Mammary epithelial cell (primary cell): ENCODE measurements at places on chromosomes 5 and 9. TPM values are rescaled to one million over a fixed set of nuclear protein-coding genes. Genes with fewer than 3 reads are reported as not detected.

The FCN2 gene
- polyA plus RNA-seq = not detected

The HSPB3 gene
- polyA plus RNA-seq = not detected

The TAS2R1 gene
- polyA plus RNA-seq = not detected

The SLIT3 gene
- 21.7 TPM for polyA plus RNA-seq

The TTC16 gene
- polyA plus RNA-seq = 0.03 TPM

The MARCHF3 gene
- polyA plus RNA-seq = 6.2 TPM

The RAI14 gene
- 46.7 TPM for polyA plus RNA-seq

The ADAMTS12 gene
- polyA plus RNA-seq = 7.9 TPM

The BRINP1 gene
- polyA plus RNA-seq = 0.82 TPM

The CNOT6 gene
- polyA plus RNA-seq = 16.9 TPM

The NEUROG1 gene
- not detected for polyA plus RNA-seq

The ABLIM3 gene
- 21.6 TPM for polyA plus RNA-seq

The GPR151 gene
- polyA plus RNA-seq = not detected

The SGTB gene
- 5.1 TPM for polyA plus RNA-seq

The SMC2 gene
- polyA plus RNA-seq = 13.8 TPM

The TICAM2 gene
- polyA plus RNA-seq = 0.23 TPM

The CARD6 gene
- 3.8 TPM for polyA plus RNA-seq

The PRR16 gene
- polyA plus RNA-seq = 4.6 TPM

The TOR2A gene
- polyA plus RNA-seq = 10.3 TPM

The SLC6A7 gene
- not detected for polyA plus RNA-seq

The PCDHGC4 gene
- 0.14 TPM for polyA plus RNA-seq

The AQP3 gene
- 38.7 TPM for polyA plus RNA-seq

The NMRK1 gene
- 18.0 TPM for polyA plus RNA-seq

The THBS4 gene
- 0.23 TPM for polyA plus RNA-seq

The F2RL1 gene
- 65.6 TPM for polyA plus RNA-seq

The KCNT1 gene
- polyA plus RNA-seq = not detected

The BHMT gene
- polyA plus RNA-seq = not detected

The PPIC gene
- 38.7 TPM for polyA plus RNA-seq

The DOCK2 gene
- 0.29 TPM for polyA plus RNA-seq

The TEX48 gene
- polyA plus RNA-seq = not detected

The PDE8B gene
- polyA plus RNA-seq = not detected

The MEGF9 gene
- polyA plus RNA-seq = 4.8 TPM

The ADAMTSL2 gene
- not detected for polyA plus RNA-seq

The IL5 gene
- polyA plus RNA-seq = not detected

The SAXO1 gene
- not detected for polyA plus RNA-seq

The CARD19 gene
- 77.6 TPM for polyA plus RNA-seq

The CARTPT gene
- not detected for polyA plus RNA-seq

The SNAPC4 gene
- 2.9 TPM for polyA plus RNA-seq

The AIF1L gene
- polyA plus RNA-seq = 5.8 TPM

The ADAMTS13 gene
- polyA plus RNA-seq = 1.8 TPM

The THG1L gene
- 17.1 TPM for polyA plus RNA-seq

The HOMER1 gene
- polyA plus RNA-seq = 5.2 TPM

The ABCA1 gene
- 5.7 TPM for polyA plus RNA-seq

The TMC1 gene
- 0.06 TPM for polyA plus RNA-seq

The RANBP3L gene
- not detected for polyA plus RNA-seq

The RAB3C gene
- not detected for polyA plus RNA-seq

The IGFBPL1 gene
- 0.11 TPM for polyA plus RNA-seq

The ANKDD1B gene
- 0.06 TPM for polyA plus RNA-seq

The PCDHGC5 gene
- 0.59 TPM for polyA plus RNA-seq

The PCDHGB4 gene
- polyA plus RNA-seq = 3.3 TPM

The CCDC192 gene
- polyA plus RNA-seq = not detected

The ZNF79 gene
- 6.3 TPM for polyA plus RNA-seq

The SNCB gene
- polyA plus RNA-seq = 0.42 TPM

The PCDHB14 gene
- 0.37 TPM for polyA plus RNA-seq

The SLC6A18 gene
- not detected for polyA plus RNA-seq
